Stimulated activated CD4-positive, alpha-beta T cell treated with anti-CD3 and anti-CD28 coated beads, TNF-alpha, amount 100 ng/mL, for 24 hours (primary cell): ENCODE measurements at places on chromosomes 3 and 15.
A peak's percentile ranks its signal among the peaks of the same experiment; 100 is the strongest.

- DNase-seq = no peak
Observed at GRCh38 chr15:70087708-70088352, 9.9 kb downstream of the TLE3 start.

GRCh38 chr3:14253022-14253706, 74.5 kb downstream of the LSM3 start:
- no peak for DNase-seq

DNA sequence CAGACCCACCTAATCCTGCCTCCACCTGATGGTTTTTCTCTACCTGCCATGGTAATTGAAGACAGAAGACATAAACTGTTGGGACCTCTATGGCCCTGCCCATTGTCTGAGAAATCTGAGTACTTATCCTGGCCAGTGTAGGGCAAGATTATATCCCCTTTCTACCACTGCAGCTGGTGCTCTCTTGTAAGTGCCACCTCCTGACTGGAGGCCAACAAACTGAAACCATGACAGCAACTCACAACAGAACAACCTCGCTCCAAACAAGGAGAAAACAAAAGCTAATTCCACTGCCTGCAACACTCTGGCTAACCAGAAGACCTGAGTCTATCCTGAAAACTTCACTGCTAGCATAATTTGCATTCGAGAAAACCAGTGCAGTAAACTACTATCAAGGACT, 82.9 kb downstream of the CLDN1 start:
- no peak for DNase-seq

DNA sequence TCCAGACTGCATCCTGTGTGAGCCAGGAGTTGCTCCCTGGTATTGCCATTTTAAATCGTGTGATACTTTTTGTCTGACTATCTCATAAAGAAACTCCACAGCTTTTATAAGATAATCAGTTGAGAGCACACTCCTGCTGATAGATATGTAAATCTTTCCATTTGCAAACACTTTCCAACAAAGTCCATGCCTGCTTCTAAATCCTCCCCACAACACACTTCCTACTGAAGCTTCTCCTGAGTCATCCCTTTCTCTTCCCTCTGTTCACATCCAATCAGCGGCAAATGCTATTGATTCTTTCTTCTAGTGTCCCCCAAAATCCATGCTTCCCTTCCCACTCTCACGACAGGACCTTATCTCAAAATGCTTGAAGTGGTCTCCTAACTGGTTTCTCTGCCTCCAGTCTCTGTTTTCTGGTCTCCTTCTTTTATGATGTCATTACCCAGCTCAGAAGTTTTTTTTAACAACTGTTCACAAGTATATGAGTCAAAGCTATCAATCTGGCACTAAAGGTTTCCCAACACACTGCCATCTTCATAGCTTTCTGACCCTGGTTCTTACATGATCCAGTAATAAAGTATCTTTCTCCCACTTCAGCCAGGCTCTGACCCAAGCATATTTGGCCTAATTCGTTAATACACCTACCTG, 4.5 kb upstream of the WWTR1 start:
- no peak for DNase-seq

DNA sequence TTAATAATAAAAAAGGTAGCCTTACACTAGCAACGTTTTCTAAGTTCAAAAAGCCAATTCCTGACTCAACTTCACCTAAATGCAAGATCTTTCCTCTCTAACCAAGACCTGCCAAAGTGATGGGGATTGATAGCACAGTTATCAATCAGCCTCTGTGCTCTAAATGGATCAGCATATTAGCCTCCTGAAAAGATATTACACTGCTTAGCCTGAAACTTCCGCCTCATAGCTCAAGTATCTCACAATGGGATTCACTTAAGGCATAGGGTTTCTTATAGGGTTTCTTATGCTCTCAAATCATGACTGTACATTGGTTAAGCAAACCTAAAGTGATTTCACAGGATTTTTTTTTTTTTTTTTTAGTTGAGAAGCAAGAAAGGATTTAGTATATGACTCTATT, 436 bp upstream of the SLC9A9 start:
- no peak for DNase-seq

- peak; percentile 42 for DNase-seq
Observed at GRCh38 chr3:130850044-130850797, 43.7 kb upstream of the ATP2C1 start.

- DNase-seq = no peak
Observed at GRCh38 chr3:43203022-43203421, 83.3 kb upstream of the SNRK start.

- DNase-seq = no peak
Observed at GRCh38 chr3:125039131-125040100, 16.4 kb downstream of the HEG1 start.

- no peak for DNase-seq
Observed at GRCh38 chr15:65087411-65087810, 10.9 kb downstream of the KBTBD13 start.

GRCh38 chr3:110625201-110625747, 446.3 kb upstream of the NECTIN3 start:
- no peak for DNase-seq

DNA sequence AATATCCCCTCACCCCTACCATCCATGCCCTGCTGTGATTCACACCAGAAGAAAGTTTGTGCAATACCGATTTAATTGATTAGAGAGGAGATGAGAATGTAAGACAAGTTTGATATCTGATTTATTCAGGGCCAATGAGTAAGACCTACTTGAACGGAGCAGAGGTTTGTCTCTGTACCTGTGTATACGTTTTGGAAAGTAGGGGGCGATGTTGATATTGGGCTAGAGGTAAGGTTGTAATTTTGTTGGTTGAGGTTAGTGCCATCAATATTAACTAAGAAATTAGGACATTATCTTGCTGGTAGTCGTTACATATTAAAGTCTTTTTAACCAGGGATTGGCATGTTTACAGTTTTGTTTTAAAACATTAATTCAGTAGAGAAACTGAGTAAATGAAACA, 20.5 kb downstream of the EAF2 start:
- DNase-seq = no peak

GRCh38 chr15:89912674-89913396, at the start of gene ARPIN:
Gene ARPIN, minus strand, starts transcription at chr15:89912952. Its CDS starts 117 bp downstream, at chr15:89912835.
- DNase-seq = no peak

DNA sequence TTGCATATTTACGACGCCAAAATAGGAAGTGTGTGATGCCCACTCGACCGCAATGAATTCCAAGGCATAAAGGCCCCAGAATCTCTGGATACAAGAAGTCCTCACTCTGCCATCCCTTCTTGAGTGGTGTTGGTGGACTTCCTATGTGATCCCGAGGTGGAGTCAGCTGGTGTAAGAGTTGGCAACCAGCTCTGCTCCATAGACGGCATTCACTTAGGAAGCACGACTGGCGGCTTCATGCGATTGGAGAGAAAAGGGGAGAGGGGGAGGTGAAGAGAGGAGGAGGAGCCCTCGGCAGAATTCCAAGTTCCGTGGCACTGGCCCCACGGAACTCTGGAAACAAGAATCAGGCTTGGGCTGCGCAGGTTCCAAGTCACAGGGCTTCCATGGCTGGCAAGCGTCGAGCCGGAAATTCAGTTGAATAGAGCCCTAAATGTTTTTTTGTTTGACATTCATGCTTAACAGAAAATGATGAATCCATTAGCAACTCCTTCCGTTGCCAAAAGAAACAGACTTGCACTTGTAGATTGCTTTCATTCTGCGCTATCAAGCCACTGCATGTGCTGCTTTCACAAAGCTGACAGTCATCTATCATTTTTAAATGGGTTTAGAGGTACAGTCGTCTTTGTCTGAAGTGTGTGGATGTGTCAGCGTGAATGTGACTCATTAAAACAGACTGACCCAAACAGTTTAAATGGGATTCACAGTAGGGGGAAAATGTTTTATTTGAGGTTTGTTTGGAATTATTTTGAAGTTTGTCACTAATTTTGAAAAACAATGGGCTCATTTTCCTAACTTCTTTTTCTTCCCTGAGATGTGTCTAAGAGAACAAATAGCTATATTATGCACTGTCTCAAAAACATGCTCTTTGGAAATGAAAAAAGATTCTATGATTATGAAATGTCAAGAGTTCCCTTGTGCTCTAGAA, 428.3 kb upstream of the ATP11B start:
- DNase-seq = no peak

DNA sequence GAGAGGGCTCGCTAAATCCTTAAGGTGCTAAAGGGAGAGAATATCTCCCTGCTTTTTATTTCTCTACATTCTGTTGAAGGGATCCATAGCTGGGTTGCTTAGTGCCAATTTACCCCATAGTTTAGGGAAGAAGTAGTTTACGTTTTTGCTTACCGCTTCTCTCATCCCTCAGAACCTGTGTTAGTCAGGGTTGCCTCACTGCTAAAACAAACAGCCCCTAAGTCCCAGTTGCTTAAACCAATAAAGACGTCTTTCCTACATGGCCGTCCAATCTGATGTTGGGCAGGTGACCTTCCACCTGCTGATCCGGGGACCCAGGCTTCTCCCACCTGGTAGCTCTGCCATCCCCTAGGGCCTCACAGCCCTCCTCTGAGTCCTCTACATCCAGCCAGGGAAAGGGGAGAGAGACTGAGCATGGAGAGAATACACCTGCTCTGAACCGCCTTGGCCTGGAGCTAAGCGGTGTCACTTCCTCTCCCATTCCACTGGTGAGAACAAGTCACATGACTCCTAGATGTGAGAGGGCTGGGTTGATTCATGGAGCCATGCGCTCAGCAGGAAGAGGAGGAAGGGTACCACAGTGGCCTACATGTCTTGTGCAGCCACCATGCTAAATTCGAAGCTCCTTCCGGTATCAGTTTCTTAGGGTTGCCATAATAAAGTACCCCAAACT, 26.3 kb downstream of the DNASE1L3 start:
- no peak for DNase-seq

GRCh38 chr3:51706788-51707731, at the start of gene GRM2:
Gene GRM2, plus strand, starts transcription at chr3:51707068. Its CDS starts 1,916 bp downstream, at chr3:51708984.
- DNase-seq = no peak

DNA sequence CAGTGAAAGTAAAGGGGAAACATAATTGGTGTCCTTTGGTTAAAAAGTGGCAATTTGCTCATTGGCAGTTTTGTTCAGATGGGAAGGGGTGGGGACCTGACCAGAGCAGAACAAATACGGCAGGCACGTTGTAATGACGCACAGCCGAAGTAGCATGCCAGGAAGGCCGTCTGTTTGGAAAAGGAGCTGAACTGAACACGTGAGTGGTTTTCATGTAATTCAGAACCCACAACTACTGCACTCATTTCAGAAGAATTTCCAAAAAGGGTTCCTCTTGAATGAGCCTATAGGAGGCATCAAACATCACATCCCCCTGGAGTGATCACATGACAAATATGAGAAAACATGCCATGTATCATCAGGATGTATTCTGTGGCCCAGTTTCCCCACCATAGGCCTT, 42.9 kb upstream of the LMCD1 start:
- no peak for DNase-seq

DNA sequence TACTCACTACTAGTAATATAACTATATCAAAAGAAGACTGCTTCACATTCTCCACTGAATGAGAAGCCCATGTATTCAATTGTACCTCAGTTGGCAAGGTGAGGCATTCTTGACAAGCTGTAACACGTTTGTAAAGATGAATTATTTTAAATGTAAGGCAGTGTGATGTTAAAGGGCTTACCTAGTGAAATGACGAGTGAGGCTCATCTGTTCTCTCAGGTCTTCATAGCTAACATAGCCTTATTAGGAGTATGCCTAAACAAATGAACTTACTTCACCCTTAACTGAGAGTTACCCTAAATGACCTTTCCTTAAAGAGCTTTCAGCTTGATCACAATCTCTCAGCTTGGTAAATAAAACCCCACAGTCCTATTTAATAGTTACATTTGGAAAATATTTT, 127.3 kb downstream of the FEZF2 start:
- DNase-seq = no peak

- no peak for DNase-seq
Observed at GRCh38 chr15:40999190-40999589, 45.9 kb downstream of the CHAC1 start.

- DNase-seq = no peak
Observed at GRCh38 chr15:51969728-51970127, 1.9 kb downstream of the LEO1 start.

- DNase-seq = no peak
Observed at GRCh38 chr15:57038496-57038895, 120.1 kb downstream of the TCF12 start.

GRCh38 chr15:71212146-71212545, 96.9 kb downstream of the THSD4 start:
- DNase-seq = no peak

DNA sequence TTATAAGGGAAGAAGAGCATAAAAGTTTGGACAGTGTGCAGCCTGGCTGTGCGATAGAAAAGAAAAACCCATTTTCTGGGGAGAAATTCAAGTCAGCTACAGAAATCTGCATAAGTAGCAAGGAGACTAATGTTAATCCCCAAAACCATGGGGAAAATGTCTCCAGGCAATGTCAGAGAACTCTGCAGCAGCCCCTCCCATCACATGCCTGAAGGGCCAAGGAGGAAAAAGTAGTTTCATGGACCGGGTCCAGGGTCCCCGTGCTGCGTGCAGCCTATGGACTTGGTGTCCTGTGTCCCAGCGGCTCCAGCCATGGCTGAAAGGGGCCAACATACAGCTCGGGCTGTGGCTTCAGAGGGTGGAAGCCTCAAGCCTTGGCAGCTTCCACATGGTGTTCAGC, 28.3 kb upstream of the COLQ start:
- no peak for DNase-seq

- no peak for DNase-seq
Observed at GRCh38 chr3:166085164-166085856, 248.1 kb upstream of the BCHE start.

- DNase-seq = no peak
Observed at GRCh38 chr3:181847276-181847675, 135.6 kb downstream of the SOX2 start.

DNA sequence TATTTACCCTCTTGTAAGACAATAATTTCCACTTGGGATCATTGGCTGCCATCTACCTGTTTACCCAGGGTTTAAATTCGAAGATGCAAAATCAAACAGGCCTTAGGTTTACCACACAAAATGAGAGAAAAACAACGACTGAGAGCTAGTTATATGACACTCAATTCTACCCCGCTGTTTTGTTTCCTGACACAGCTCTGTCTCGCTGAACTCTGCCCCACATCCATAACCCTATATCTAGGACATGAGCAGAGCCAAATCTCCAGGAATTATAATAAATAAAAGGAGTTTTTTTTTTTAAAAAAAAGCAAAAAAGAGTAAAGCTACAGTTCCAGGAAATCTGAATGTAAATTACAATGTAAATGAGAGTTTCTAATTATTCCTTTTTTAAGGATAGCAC, 165.4 kb upstream of the NR2F2 start:
- no peak for DNase-seq

DNA sequence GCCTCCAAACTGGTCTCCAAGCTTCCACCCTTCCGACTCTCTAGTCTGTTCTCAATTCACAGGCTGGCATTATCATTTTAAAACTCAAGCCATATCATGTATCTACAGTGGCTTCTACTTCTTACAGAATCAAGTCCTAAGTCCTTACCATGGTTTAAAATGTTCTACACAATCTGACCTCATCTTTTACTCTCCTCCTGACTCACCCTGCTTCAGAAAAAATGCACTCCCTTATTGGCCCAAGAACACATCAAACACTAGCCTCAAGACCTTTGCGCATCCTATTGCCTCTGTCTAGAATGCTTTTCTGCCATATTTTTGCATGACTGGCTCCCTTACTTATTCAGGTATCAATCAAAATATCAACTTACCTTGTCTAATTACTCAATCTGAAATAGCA, 11.0 kb downstream of the MRPL3 start:
- DNase-seq = no peak

- DNase-seq = no peak
Observed at GRCh38 chr3:16869261-16870005, 15.3 kb upstream of the PLCL2 start.
